Hindlimb muscle (tissue), 1 donor: ENCODE measurements at places on chromosomes 12 and 14. TPM values are rescaled to one million over a fixed set of nuclear protein-coding genes. Genes with fewer than 3 reads are reported as not detected.

XRCC3 gene
- 11.3 TPM for polyA plus RNA-seq

DNA sequence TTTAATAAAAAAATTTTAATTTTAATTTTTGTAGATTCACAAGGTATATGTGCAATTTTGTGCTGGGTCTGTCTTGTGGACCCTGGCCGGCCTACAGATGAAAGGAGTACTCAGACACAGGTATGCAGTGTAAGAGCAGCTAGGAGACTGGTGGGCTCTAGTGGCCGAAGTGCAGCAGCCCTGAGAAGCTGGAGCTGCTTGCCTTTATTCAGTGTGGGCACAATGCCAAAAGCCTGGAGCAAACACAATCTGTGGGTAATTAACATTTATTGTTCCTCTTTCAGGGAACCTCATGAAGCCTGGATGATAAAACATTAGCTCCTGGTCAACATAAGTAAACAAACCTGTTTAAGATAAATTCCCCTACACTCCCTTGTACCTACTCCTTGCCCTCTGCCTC is 135.7 kb upstream of the SEL1L start:
- no peak for DNase-seq

DNA sequence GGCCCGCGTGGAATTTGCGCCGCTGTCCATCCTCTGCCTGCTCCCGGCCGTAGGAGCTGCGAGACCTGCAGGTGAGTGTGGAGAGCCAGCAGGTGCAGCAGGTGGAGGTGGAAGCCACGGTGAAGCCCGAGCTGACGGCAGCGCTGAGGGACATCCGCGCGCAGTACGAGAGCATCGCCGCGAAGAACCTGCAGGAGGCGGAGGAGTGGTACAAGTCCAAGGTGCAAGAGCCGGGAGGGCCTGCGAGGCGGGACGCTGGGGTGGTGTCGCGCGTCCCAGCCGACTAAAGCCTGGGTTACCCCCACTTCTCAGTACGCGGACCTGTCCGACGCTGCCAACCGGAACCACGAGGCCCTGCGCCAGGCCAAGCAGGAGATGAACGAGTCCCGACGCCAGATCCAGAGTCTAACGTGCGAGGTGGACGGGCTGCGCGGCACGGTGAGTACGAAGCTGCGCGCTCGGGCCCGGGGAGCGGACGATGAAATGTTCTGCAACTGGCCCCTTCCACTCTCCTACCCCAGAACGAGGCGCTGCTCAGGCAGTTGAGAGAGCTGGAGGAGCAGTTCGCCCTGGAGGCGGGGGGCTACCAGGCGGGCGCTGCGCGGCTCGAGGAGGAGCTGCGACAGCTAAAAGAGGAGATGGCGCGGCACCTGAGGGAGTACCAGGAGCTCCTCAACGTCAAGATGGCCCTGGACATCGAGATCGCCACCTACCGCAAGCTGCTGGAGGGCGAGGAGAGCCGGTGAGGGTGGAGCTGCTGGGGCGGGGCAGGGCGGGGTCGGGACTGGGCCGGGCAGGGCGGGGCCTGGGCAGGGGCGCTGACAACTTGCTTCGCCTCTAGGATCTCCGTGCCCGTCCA is 2.1 kb downstream of the PRPH start:
- DNase-seq = no peak

GRCh38 chr14:38900887-38901286 is 202.1 kb downstream of the SEC23A start:
- DNase-seq = no peak

- DNase-seq = peak; percentile 88
Measured at GRCh38 chr14:104973385-104974145, 4.6 kb downstream of the AHNAK2 start.
